ENCODE measurements at places on chromosomes 2 and 18. TPM values are rescaled to one million over a fixed set of nuclear protein-coding genes. Genes with fewer than 3 reads are reported as not detected.

DNA sequence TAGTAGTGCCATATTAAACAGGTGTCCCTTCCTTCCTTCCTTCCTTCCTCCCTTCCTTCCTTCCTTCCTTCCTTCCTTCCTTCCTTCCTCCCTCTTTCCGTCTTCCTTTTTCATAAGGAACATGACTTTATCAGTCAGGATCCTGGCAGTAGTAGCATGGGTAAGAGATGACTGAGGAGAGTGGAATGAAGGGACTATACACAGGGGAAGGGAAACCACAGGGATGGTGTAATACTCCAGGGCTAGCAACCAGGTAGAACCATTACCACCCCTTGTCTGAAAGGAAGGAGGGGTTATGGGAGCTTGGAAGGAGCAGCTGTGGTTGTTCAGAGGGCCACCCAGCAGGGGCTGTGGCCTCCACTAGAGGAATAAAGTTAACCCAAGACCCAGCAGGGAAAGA lies 23.2 kb upstream of the KDM3A start:
- no peak overlapping the region for H3K4me3 ChIP-seq
- no peak overlapping the region for H3K27ac ChIP-seq
- no peaks in the 10 kb centered on the region for H3K36me3 ChIP-seq
- DNase-seq, result no peak
- H3K27me3 ChIP-seq, result peaks cover 3% of the 10 kb centered on the region
- peaks cover 17% of the 10 kb centered on the region for H3K4me1 ChIP-seq

- no peak overlapping the region for H3K27ac ChIP-seq
- peaks cover 8% of the 10 kb centered on the region for H3K27me3 ChIP-seq
- H3K36me3 ChIP-seq, result no peaks in the 10 kb centered on the region
- H3K4me3 ChIP-seq, result no peak overlapping the region
Observed at GRCh38 chr2:126893606-126894005, 5.1 kb upstream of the TEX51 start.

DNA sequence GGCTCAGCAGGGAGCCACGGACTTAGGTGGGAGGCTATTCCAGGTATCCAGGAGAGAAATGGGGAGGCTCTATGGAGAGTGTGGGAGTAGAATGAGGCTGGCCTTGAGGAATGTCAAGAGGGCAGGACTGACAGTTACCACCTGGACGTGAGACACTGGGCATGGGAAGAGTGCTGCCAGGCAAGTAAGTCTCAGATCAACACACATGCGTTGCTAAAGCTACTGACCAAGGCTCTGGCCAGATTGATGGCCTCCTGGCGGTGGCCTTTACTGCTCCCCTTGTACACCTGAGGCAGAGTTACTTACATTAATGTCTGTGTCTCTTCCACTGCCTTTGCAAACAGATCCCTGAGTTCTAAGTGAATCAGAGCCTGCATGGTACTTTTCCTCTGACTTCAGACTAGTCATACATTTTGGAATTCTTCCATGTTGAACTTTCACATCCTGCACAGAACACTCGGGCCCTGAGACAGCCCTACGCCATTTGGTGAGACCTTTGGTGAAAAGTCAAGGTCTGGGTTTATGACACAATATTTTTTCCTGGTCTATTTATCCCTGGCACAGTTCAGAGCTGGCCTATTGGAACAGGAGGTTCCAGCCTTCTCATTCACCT lies 398.8 kb upstream of the TRIB2 start:
- peaks cover 10% of the 10 kb centered on the region for H3K4me1 ChIP-seq
- no peaks in the 10 kb centered on the region for H3K27me3 ChIP-seq
- no peaks in the 10 kb centered on the region for H3K36me3 ChIP-seq

GRCh38 chr2:95004287-95004686 lies 21.2 kb upstream of the MAL start:
- DNase-seq, result no peak
- H3K4me1 ChIP-seq, result peaks cover 26% of the 10 kb centered on the region
- no peak overlapping the region for H3K4me3 ChIP-seq
- peaks cover 5% of the 10 kb centered on the region for H3K27me3 ChIP-seq

DNA sequence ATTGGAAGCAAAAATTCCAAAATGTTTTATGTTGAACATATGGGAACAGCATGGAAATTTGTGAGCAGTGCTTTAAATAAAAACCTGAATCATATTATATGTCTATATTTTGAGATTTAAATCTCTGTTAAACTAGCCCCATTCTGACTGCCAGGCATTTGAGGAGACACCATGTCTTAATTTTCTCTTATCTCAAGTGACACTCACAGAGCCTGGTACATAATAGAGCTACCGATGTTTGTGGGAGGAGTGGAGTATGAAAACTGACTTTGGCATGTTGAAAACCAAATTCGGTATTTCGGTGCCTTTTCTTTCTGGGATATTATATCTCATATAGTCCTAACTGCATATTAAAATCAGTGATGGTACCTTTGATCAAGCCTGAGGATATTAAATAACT lies 124.1 kb downstream of the PTPRM start:
- peaks cover 4% of the 10 kb centered on the region for H3K36me3 ChIP-seq
- no peaks in the 10 kb centered on the region for H3K27me3 ChIP-seq
- peaks cover 10% of the 10 kb centered on the region for H3K4me1 ChIP-seq
- DNase-seq, result no peak

- DNase-seq, result no peak
- H3K36me3 ChIP-seq, result no peaks in the 10 kb centered on the region
- H3K27ac ChIP-seq, result no peak overlapping the region
- no peak overlapping the region for H3K4me3 ChIP-seq
- H3K27me3 ChIP-seq, result no peaks in the 10 kb centered on the region
Observed at GRCh38 chr2:177020524-177021119, 192.0 kb upstream of the HNRNPA3 start.

DNA sequence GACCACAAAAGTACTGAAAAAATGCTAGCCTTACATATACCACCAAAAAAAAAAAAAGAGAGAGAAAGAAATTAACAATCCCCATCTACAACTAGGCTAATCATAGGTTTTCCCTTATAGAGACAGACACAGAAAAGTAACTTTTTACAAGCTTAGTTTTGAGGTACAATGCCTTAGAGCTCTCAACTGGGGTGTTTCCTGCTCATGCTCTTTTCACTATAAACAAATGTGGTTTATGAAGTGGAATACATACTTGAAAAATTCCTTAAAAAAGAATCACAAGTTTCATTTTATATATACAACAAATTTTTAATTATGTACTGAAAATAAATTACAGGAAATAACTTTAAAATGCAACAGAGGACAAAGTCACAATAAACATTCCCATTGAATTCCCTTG lies 82.5 kb downstream of the ATL2 start:
- H3K4me1 ChIP-seq, result no peaks in the 10 kb centered on the region
- no peak overlapping the region for H3K4me3 ChIP-seq
- H3K27me3 ChIP-seq, result no peaks in the 10 kb centered on the region
- no peak overlapping the region for H3K27ac ChIP-seq
- DNase-seq, result no peak

DNA sequence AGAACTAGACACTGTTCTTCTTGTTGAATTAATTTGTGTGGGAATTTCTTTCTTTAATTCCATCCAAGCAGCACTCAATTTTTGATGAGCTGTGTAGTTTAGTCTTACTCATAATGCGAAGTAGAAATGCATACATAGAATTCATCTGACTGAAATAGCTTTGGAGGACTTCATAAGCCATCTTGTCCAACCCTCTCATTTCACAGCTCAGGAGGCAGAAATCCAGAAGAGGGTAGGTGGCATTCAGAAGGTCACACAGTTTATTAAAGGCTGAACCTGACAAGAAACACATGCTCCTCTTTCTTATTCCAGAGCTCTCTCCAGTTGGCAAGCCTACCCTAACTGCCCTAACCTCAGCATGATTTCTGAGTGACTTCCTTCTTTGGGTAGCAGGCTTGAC lies 169.2 kb upstream of the NOSTRIN start:
- no peaks in the 10 kb centered on the region for H3K27me3 ChIP-seq
- H3K4me3 ChIP-seq, result no peak overlapping the region
- no peak overlapping the region for H3K27ac ChIP-seq
- no peaks in the 10 kb centered on the region for H3K36me3 ChIP-seq
- no peak for DNase-seq
- H3K4me1 ChIP-seq, result peaks cover 11% of the 10 kb centered on the region

RSAD2 gene
- total RNA-seq, result 0.28 TPM

COLEC11 gene
- 2.3 TPM for total RNA-seq

EMILIN1 gene
- 2.1 TPM for total RNA-seq

MAB21L4 gene
- not detected for total RNA-seq

All from endothelial cell (in vitro differentiated cells).